ENCODE measurements at places on chromosomes 2 and 18.

DNA sequence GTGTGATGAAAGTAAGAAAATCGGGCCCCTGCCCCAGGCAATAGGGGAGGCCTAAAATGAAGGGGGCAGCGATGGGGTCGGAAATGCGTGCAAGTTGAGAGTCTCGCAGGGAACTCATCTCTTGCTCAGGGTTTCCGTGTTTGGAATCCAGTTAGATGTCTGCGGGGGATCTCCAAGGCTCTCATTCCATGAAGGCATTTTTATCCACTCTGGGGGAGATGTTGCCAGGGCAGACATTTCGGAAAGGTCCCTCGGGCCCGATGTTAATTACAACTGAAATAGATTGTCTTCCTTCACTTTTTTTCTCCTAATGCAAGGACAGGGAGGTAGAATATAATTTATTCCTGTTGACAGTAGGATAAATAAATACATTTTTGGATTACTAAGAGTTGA, 12.8 kb upstream of the SKOR2 start:
- DNase-seq = no peak

- no peak for DNase-seq
Measured at GRCh38 chr2:208781166-208781565, 374.6 kb downstream of the PTH2R start.

- no peak for DNase-seq
Measured at GRCh38 chr2:203301667-203302066, 26.5 kb upstream of the ABI2 start.

GRCh38 chr18:59671551-59671950, 25.7 kb downstream of the CCBE1 start:
- no peak for DNase-seq

DNA sequence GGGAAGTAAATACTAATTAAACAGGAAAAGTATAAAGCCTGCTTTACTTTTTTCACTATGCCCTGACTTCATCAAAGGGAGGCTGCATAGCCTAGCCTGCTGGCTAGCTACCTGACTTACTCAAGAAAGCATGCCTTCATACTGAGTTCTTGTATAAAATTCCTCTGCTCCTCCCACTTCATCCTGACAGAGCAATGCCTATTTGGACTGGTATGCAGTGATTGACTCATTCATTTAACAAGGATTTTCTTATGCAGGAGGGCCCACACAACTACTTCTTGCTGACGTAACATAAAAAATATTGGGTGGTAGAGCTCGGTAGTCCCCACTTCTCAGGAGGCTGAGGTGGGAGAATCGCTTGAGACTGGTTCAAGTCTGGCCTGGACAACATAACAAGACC, 70.5 kb downstream of the PRPF40A start:
- DNase-seq = no peak

- peak; percentile 81 for DNase-seq
Measured at GRCh38 chr2:218961651-218962570, 2.4 kb downstream of the CDK5R2 start.
